PC-9 (cell line): ENCODE measurements at places on chromosomes 7 and 10.

- no peak for DNase-seq
Measured at GRCh38 chr7:27148756-27149641, 1.4 kb upstream of the HOXA6 start.

- no peak for DNase-seq
Measured at GRCh38 chr10:125762692-125763648, 12.7 kb downstream of the MMP21 start.

GRCh38 chr7:22980422-22980821, 33.5 kb downstream of the HYCC1 start:
- DNase-seq, result no peak

- DNase-seq, result no peak
Measured at GRCh38 chr10:17523917-17524316, 69.5 kb upstream of the ST8SIA6 start.
